ENCODE measurements at places on chromosomes 2 and 18. TPM values are rescaled to one million over a fixed set of nuclear protein-coding genes. Genes with fewer than 3 reads are reported as not detected.

DNA sequence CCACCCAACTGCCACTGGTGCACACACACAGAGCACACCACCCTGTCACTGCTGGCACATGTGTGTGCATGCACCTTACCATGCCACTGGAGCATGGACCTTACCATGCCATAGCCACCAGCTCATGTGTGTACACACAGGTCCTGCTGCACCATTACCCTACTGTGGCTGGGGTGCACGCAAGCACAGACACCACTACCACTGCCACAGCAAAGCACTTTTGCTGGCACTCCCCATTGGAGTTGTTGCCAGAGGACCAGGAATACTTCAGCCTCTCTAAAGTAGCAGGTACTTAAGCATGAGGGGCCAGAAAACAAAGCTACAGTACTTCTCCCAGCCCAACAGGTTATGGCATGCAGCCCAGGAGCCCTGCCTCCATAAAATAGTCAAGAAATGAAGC lies 404.8 kb downstream of the MBD2 start:
- no peak for DNase-seq
- no peak overlapping the region for H3K4me3 ChIP-seq
- H3K27ac ChIP-seq = no peak overlapping the region
- no peaks in the 10 kb centered on the region for H3K36me3 ChIP-seq
- H3K27me3 ChIP-seq = no peaks in the 10 kb centered on the region

The FAM161A gene
- 0.22 TPM for polyA plus RNA-seq

DNA sequence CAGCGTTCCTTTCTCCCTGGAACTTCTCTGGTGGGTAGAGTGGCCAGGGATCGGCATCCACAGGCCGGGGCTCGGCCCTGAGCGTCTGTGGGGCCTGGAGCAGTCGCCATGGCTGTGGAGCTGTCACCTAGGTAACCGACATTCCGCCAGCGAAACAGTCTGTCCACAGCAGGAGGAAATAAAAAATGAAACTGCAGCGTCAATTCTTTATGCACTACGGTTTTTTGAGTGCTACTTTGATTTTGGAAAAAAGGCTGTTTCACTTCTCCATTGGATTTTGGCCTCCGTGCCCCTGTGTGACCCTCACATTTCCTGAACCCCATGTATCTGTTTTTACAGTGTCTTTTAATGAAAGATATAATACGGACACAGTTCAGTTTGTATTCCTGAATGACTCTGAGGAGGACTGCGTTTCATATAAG lies 163.4 kb downstream of the LDLRAD4 start:
- no peaks in the 10 kb centered on the region for H3K36me3 ChIP-seq
- peak; percentile 70 for DNase-seq
- H3K27me3 ChIP-seq = no peaks in the 10 kb centered on the region
- H3K4me3 ChIP-seq = no peak overlapping the region
- peak overlapping the region; percentile 41 for H3K27ac ChIP-seq

The ABCB11 gene
- 0.37 TPM for polyA plus RNA-seq

DNA sequence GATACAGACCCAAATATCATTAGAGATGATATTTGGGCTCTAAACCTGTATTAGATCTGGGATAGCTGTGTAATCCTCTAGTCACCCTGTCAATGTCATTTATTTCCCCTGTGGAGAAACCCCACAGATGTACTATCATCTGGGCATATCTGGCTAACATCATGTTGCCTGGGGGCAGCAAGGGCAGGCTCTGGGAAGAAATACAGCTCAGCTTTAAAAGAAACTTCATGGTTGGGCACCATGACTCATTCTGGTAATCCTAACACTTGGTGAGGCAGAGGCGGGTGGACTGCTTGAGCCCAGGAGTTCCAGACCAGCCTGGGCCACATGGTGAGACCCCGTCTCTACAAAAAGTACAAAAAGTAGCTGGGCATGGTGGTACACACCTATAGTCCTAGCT lies 282.5 kb downstream of the SLC8A1 start:
- no peaks in the 10 kb centered on the region for H3K4me1 ChIP-seq
- no peak overlapping the region for H3K27ac ChIP-seq
- H3K36me3 ChIP-seq = no peaks in the 10 kb centered on the region
- DNase-seq = no peak
- no peaks in the 10 kb centered on the region for H3K27me3 ChIP-seq

GRCh38 chr2:224143526-224143925 lies 104.4 kb upstream of the SERPINE2 start:
- no peak for DNase-seq
- no peak overlapping the region for H3K27ac ChIP-seq
- H3K4me3 ChIP-seq = no peak overlapping the region
- no peaks in the 10 kb centered on the region for H3K27me3 ChIP-seq

The GLB1L gene
- polyA plus RNA-seq = 5.4 TPM

- H3K4me3 ChIP-seq = no peak overlapping the region
- H3K27me3 ChIP-seq = no peaks in the 10 kb centered on the region
- no peaks in the 10 kb centered on the region for H3K4me1 ChIP-seq
- no peak overlapping the region for H3K27ac ChIP-seq
- no peak for DNase-seq
These were observed 3.6 kb downstream of the GALNT3 start for GRCh38 chr2:165790466-165790865.

The RGPD4 gene
- polyA plus RNA-seq = not detected

DNA sequence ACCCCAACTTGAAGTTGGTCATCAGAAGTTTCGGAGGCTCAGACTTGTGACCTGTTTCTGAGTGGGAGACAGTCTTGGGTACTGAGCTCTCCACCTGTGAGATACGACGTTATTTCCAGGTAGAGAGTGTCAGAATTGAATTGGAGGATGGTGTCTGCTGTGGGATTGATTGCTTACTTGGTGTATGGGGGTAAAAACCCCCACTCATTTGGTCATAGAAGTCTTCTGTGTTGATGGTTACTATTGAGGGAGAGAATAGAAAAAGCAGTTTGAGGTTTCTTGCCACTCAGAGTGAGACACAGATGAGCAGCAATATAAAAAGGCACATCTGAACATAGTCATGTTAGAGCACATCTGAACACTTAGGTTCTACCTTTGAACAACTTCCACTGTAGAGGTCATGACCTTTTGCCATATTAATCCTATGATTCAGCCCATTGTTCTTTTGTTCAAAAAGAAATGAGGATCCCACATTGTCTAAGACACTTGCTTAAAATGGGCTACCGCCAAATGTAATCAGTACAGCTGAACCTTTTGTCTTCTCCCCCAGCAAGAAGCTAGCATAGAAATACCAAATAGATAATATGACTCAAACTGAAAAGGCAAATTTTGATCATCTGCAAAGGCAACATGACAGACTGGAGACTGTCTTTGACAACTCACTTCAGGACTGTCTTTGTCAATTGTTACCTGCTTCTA lies 73.3 kb downstream of the NAB1 start:
- H3K4me1 ChIP-seq = peaks cover 3% of the 10 kb centered on the region
- H3K27ac ChIP-seq = no peak overlapping the region
- no peak overlapping the region for H3K4me3 ChIP-seq
- no peaks in the 10 kb centered on the region for H3K27me3 ChIP-seq

The PIAS2 gene
- polyA plus RNA-seq = 2.5 TPM

DNA sequence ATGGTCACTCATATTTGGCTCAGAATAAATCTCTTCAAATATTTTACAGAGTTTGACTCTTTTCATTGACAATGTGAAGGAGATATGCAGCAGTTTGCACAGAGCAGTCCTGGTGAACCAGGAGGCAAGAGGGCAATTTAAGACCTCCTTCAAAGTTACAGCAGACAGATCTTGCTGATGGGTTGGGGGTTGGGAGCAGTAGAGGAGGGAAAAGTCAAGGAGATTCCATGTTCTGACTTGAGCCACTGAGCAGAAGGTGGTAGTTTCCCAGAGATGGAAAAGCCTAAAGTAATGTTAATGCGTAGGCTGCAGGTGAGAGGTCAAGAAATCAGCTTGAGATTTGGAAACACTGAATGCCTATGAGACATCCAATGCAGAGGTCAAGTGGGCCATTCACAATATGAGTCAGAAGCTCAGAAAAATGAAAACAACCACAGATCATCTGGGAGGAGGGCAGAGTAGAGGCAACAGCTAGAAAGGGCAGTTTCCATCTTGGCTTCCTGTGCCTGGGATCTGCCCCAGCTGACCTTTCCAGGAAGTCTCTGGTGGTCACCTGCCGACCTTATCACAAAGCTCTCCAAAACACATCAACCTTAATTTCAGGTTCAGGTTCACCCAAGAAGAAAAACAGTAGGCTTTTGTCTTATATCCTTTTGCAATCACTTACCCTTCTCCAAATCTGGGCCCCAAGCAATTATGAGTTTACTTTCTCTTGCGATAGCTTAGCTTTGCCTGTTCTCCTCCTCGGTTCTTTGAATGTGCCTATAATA lies 197.5 kb upstream of the ARL4C start:
- no peaks in the 10 kb centered on the region for H3K27me3 ChIP-seq
- no peak overlapping the region for H3K27ac ChIP-seq
- H3K4me1 ChIP-seq = no peaks in the 10 kb centered on the region

The SCYGR4 gene
- polyA plus RNA-seq = not detected

The WDR33 gene
- polyA plus RNA-seq = 41.6 TPM

Measured in small intestine (tissue), 16 donors.